ENCODE measurements at places on chromosomes 16 and 17.

- no peak for DNase-seq
These were observed 1.4 kb downstream of the UBE2O start for GRCh38 chr17:76451506-76451905.

GRCh38 chr17:59790910-59791309 lies 83.5 kb downstream of the VMP1 start:
- no peak for DNase-seq

GRCh38 chr16:53629151-53629550 lies 74.5 kb downstream of the RPGRIP1L start:
- no peak for DNase-seq

GRCh38 chr17:80961541-80962330 lies 29.9 kb upstream of the CHMP6 start:
- peak; percentile 14 for DNase-seq

- DNase-seq: no peak
These were observed 108.9 kb downstream of the CDH13 start for GRCh38 chr16:82735673-82736091.

DNA sequence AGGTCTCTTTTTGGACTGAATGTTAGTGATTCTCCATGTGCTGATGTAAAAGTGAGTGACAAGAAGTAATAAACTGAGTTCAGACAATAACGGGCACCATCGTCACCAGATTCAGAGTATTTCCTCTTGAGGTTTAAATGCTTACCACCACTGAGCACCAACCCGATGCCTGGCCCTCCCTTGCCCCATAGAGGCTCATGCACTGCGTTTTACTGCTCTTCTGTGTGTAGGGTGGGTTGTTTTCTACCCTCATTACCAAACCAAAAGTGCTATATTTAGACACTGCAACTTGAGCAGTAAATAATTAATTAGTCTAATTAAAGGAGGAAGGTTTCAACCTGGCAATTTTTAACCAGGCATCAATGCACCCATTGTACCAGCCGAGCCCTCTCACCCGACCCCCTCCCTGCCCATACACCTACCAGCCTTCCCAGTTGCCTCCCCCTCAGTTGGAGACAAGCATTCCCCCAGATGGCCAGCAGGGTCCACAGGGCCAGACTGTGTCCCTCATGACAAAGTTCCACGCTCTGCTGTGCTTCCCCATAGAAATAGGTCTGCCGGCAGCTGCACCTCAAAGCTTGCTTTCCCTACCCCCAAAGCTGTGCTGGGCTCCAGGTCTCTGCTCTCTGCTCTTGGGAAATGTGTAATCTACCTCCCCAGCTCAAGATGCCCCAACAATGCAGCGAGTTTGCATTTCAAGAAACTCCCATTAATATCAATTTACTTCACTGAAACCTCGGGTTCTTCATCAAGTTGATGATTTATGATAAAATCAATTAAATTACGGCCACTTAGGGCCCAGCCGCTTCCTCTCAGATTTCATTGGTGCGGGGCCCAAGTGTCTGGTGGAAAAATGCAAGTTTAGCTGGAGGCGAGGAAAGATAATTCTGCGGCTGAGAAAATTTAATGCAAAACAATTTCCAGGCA lies 16.0 kb downstream of the HOXB4 start:
- no peak for DNase-seq

DNA sequence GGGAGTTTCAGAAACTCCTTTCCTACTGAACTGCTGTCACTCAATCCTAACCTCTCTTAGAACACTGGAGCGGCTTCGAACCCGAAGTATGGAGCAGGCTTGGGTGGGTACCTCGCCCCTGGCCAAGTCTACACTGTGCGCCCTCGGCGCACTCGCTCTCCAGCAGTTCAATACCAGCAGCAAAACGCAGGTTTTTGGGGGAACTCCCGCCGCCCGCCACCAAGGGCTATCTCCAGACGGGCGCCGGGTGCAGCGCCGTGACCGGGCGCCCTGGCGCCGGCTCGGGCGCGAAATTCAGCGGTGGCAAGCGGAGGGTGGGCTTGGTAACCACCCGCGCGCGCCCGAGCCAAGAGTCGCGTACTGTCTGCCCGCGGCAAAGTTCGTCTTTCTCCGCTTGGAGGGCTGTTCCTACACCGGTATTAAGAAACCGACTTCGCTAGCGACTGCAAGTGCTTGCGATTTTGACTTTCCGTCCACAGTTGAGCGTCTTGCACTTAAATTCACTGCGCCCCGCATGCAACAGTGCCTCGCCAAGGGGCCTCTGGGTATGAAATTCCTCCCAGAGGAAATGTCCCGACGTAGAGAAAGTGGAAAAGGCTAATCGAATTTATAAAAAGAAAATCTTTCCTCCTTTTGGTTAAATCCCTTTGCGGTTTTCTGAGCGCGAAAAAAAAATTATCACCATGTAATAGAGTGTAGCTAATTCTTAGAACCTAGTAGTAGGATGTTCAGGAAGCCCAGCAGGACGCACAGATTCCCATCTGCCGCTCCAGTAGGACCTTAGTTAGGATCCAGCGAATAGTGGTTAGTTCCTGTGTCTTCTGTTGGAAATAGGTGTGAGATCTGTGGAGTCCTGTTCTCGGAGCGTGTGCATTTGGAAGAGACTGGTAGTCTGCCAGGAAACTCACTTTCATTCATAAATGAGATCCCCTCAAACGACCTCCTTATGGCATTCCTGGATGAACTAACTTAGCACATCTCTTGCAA lies 5.0 kb upstream of the SALL1 start:
- DNase-seq: no peak

DNA sequence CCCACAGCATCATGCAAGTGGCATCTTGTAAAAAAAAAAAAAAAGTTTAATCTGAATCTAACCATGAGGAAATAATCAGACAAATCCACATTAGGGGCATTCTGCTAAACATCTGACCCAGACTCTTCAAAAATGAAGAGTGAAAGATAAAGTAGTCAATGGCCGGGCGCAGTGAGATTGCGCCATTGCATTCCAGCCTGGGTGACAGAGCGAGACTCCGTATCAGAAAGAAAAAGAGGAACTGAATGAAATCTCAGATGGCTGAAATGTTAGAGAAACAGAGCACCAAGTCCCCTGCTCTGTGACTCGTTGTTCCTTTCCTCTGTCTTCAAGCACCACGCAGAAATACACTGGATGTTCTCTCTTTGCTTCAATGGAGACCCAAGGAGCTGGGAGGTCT lies 12.7 kb upstream of the RNF135 start:
- DNase-seq: no peak
